ENCODE measurements at places on chromosomes 6 and 20. TPM values are rescaled to one million over a fixed set of nuclear protein-coding genes. Genes with fewer than 3 reads are reported as not detected.

GRCh38 chr6:37372116-37372515, 18.3 kb downstream of the RNF8 start:
- no peak for DNase-seq
- no peaks in the 10 kb centered on the region for H3K4me1 ChIP-seq
- no peaks in the 10 kb centered on the region for H3K27me3 ChIP-seq
- no peak overlapping the region for H3K27ac ChIP-seq
- H3K4me3 ChIP-seq = no peak overlapping the region

GRCh38 chr20:63653041-63653973, at the start of gene STMN3:
Gene STMN3 (minus strand): TSS chr20:63653424. CDS start chr20:63653345, 79 bp downstream.
- H3K27ac ChIP-seq = no peak within 1 kb of the TSS
- DNase-seq = peak; percentile 98
- H3K36me3 ChIP-seq = no peaks in the 10 kb centered on the region
- peak within 1 kb of the TSS; percentile 50 for H3K4me3 ChIP-seq

DNA sequence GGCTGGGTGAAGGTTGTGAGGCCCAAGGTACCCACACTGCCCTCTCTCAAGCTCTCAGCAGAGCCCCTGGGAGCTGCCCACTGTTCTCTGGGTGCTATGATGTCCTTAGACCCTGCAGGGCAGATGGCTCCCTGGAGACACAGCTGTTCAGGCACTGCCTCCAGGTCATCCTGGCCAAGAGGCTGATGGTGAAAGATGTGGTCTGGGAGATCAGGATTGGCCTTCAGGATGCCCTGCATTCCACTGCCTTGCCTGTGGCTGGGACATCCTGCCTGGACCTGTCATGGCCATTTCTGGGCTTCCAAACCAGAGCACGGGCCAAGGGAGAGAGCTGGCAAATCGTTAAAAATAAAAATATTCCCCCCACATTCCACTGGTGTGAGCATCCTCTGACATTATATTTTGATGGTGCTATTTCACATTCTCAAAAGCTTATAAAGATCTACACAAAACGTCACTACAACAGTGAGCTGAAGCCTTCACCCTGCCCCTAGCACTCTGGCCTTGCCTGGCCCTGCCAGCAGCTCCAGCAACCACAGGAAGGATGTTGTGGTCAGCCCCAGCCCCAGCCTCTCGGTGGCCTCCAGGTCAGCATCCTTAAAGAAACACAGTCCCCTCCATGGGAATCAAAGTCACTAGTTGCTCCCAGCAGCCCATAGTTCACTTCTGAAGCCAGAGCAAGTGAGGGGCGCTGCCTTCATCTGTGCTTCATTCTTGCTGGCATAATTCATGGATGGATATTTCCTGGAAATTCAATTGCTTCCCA, 13.5 kb upstream of the KCNK16 start:
- peak; percentile 19 for DNase-seq
- no peaks in the 10 kb centered on the region for H3K27me3 ChIP-seq
- H3K36me3 ChIP-seq = no peaks in the 10 kb centered on the region
- peaks cover 19% of the 10 kb centered on the region for H3K4me1 ChIP-seq
- H3K27ac ChIP-seq = no peak overlapping the region

- no peaks in the 10 kb centered on the region for H3K36me3 ChIP-seq
- H3K4me1 ChIP-seq = peaks cover 13% of the 10 kb centered on the region
- H3K27ac ChIP-seq = no peak overlapping the region
- H3K27me3 ChIP-seq = no peaks in the 10 kb centered on the region
- DNase-seq = no peak
- no peak overlapping the region for H3K4me3 ChIP-seq
These were observed 271.6 kb upstream of the RIN2 start for GRCh38 chr20:19486446-19486845.

DNA sequence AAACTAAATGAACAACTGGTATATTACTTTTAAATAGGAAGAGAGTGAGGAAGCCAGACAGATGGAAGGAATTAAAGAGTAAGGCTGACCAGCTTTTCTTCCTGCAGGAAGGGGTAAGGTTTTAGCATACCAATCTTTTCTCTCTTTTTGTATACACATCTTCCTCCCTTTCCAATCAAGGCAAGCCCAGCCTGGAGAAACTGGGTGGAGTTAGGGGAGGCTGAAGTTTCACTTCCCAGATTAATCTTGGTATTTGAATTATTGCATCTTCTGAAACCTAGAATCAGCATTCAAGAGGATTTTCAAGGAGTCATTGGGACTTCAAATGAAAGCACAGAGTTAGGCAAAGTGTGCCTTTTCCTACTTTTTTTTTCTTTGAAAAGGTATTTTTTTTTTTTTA, 33.1 kb downstream of the TMEM14A start:
- H3K4me1 ChIP-seq = no peaks in the 10 kb centered on the region
- no peak overlapping the region for H3K27ac ChIP-seq
- no peak overlapping the region for H3K4me3 ChIP-seq

- H3K4me1 ChIP-seq = no peaks in the 10 kb centered on the region
- H3K4me3 ChIP-seq = no peak overlapping the region
- H3K27me3 ChIP-seq = no peaks in the 10 kb centered on the region
These were observed 312.8 kb upstream of the SPTLC3 start for GRCh38 chr20:12695937-12696336.

DNA sequence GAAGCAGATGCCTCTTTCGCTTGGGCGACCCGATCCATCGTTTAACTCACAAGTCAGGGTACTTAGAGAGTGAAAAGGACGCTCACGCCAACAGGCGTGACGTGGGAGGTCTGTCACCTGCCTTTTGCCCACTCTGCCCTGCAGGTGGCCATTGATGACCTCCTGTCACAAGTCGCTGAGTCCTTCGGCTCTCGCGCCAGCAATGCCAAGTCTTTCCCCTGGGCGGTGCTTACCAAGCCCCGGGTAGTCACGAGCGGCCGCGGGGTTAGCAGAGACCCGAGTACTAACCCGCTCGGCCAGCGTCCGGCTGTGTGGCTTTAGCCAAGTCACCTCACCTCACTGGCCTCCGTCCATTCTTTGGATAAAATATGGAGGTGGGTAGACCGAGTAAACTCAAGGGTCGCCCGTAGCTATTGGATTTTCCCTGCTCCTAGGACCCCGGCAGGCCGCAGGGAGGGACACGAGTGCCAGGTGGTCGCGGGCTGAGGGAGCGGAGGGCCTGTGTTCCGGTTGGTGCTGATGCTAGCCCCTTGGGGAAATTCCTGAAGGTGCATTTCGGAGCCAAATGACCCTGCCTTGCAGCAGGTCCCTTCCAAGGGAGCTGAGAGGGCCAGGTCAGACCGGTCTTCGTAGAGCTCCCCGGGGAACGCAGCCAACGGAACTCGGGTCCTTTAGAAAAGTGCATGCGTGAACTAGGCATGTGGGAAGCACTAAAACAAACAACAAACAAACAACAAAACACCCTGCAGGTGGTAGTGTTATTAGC, 668 bp downstream of the PKIB start:
- H3K36me3 ChIP-seq = no peaks in the 10 kb centered on the region
- no peaks in the 10 kb centered on the region for H3K27me3 ChIP-seq
- no peaks in the 10 kb centered on the region for H3K4me1 ChIP-seq
- DNase-seq = peak; percentile 12
- H3K27ac ChIP-seq = no peak overlapping the region

DNA sequence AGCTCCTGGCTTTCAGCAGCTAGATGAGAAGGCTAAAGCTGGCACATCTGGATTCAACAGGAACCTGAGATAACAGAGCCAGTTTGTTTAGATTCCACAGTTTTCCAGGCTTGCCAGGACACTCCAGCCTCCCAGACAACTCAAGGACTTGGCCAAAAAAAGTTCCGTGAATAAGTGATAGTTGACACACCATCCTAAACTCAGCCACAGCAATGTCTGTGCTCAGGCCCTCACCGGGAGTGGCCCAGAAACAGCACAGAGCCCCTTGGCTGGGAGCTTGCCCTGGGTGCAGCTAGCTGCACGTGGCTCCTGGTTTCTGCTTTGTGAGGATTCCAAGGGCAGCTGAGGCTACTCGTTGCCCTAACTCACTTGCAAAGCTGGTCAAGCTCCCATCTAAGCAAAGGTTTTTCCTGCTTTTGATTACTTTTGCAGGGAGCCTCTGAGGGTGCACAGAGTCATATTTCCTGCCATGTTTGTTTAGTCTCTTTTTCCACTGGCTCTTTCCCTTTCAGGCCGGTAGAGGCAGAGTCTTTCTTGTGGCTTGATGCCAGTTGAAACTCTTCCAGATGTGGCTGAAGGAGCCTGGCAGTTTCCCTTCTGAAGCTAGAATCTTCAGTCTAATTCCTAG, 118.3 kb upstream of the ECI2 start:
- no peak overlapping the region for H3K27ac ChIP-seq
- H3K27me3 ChIP-seq = no peaks in the 10 kb centered on the region
- no peaks in the 10 kb centered on the region for H3K36me3 ChIP-seq
- no peak overlapping the region for H3K4me3 ChIP-seq

PCK1 gene
- 1.6 TPM for total RNA-seq

TULP4 gene
- 92.8 TPM for total RNA-seq

GNMT gene
- 0.25 TPM for total RNA-seq

PTGIS gene
- 7.8 TPM for total RNA-seq

APCDD1L gene
- 0.46 TPM for total RNA-seq

GPSM3 gene
- total RNA-seq = 18.0 TPM

TNFRSF6B gene
- 10.3 TPM for total RNA-seq
